ENCODE measurements at places on chromosomes 3 and 15.

GRCh38 chr3:31114929-31115283 is 220.4 kb upstream of the GADL1 start:
- no peak for DNase-seq

GRCh38 chr3:126316031-126316461 is 41.2 kb downstream of the KLF15 start:
- no peak for DNase-seq

DNA sequence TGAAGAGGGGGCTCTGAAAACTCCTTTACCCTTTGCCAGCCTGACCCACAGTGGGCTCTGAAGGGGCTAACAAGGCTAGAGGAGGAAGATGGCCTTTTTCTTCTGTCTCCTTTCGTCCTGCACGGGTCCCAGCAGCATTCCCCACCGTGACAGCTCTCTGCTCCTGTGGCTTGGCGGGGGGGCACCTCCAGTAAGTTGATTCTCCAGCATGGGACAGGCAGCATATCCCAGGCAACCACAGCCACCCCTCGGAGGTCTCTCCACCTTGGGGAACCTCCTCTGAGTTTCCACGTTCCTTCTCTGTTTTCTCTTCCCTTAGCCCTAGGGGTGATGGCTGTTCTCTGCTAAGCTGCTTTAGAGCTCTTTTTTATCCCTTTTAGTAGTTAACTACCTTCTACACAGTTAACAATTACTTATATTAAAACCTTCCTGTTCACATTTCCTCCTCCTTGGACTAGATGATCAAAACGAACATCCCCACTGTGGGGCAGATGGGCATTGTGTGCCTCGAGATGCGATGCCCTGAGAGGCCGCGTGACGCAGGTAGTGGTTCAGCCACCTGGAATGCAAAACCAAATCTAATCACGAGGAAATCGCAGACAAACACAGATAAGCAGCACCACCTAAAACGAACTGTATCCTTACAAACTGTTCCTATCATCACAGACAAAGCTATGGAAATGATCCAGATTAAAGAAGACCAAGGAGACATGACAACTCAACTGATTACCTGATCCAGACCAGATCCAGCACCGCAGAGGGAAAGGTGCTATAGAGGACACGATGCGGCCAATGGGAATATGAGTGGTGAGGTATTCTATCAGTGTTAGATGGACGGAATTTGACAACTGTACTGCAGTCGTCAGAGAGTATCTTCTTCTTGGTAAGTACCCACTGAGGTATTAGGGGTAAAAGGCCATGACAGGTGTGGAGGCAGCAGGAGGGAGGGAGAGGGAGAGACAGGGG is 27.7 kb downstream of the TSPAN3 start:
- no peak for DNase-seq

- DNase-seq = no peak
These were observed 30.2 kb downstream of the ITGA11 start for GRCh38 chr15:68401496-68402431.

DNA sequence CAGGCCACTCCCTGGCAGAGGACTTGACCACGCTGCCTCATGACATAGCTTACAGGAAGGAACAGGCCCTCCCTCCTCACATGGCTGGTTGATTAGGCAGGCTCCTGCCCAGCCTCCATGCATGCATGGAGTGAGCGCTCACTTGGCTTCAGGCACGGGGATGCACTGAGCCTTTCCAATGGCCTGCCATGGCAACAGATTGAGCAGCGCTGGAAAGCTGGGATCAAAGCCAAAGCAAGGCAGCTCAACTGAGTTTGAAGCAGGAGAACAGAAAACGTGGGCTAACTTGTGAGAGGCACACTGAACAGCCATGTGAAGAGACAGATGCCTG is 5.9 kb upstream of the GRAMD2A start:
- no peak for DNase-seq

DNA sequence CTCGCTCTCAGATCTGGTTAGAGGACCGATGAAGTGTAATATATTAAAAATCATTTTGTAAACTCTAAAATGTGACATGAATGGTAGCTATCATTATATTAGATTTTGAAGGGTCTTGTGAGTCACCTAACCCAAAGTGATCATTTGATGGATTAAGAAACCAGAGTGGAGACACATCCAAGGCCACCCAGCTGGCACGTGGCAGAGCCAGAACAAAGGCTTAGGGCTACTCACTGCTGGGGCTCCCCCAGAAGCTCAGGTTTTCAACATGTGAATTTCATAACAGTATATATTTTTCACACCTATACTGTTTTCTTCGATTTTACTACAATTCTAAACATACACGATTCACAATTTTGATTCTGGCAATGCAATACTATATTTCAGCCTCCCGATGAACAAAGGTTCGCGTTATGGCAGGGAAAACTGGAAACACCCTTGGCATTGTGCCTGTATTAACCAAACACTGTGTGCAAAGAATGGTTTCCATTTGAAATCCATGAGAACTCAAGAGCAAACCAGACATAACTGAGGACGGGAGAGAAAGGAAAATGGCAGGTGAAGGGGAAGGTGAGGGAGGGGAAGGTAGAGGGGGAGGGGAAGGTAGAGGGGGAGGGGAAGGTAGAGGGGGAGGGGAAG is 88.9 kb downstream of the ADAMTS17 start:
- no peak for DNase-seq

DNA sequence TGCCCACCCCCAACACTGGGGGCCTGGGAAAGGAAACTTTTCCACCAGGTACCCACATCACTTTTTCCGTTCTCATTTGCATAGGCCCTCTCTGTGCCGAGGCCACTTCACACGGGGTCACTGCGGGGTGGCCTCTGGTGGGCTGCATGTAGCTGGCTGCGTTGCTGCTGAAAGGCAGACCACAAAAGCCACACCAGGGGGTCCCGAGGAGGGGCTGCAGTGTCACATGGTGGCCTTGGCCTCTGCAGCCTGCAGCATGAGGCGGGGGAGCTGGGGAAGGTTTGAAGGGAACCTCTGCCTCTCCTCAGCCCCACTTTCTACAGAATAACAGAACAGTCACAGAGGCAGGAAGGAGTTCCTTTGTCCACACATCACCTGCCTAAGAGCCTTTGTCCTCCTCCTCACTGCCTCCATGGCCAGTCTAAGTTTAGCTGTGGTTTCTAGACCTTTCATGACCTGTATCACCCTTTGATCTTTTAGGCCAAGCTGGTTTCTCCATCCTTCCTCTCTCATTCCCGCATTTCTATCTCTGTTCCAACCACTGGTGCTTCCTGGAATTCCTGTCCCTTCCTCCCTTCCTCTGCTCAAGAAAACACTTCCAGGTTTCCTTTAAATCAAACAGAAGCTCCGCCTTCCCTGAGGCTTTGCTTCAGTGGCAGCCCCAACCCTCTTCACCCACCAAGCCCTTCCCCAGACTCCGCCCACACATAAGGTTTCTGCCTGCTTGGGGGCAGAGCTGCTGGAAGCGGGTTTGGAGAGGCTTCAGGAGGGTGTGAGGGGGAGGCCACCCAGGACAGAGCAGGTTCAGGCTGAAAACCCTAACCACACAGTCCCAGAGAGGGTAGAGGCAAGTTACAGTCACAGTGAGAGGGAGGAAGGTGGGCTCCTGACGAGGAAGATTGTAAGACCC is 150.7 kb upstream of the TLE3 start:
- no peak for DNase-seq

DNA sequence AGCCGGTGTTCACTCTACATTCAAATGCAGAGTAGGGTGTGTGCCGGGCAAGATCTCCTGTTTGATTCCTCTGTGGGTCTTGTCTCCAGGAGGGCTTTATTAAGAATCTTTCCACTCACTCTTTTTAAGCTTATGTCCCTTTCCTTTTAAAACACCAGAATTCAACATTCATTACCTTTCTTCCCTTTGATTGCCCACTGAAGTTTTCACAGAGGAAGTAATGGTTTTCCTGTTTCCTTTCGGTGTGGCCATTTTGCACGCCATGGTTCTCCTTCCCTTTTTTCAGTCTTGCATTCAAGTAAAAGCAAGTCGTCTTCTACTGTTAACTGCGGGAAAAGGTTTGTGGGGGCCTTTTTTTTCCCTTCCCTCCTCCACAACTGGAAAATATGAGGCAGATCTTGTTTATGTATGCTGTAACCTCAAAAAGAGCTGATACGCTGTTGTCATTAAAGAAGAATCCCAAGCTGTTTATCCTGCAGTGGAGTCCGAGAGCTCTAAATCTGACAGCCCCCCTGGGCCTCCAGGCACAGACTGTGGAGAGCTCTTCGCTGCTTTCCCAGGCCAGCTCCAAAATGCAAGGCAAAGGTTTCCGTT is 40.5 kb downstream of the FILIP1L start:
- no peak for DNase-seq

- DNase-seq = no peak
These were observed 52.6 kb downstream of the LRRC28 start for GRCh38 chr15:99303907-99304306.

- no peak for DNase-seq
These were observed 62.8 kb downstream of the ITGB5 start for GRCh38 chr3:124824286-124824915.

GRCh38 chr15:78830514-78831228 is 19.4 kb upstream of the ADAMTS7 start:
- no peak for DNase-seq

- no peak for DNase-seq
These were observed 114.1 kb upstream of the PPP2R3A start for GRCh38 chr3:135851201-135852081.

- DNase-seq = no peak
These were observed 127.5 kb downstream of the CLASP2 start for GRCh38 chr3:33590541-33590940.

- no peak for DNase-seq
These were observed 32.1 kb upstream of the PCSK6 start for GRCh38 chr15:101521591-101521990.

DNA sequence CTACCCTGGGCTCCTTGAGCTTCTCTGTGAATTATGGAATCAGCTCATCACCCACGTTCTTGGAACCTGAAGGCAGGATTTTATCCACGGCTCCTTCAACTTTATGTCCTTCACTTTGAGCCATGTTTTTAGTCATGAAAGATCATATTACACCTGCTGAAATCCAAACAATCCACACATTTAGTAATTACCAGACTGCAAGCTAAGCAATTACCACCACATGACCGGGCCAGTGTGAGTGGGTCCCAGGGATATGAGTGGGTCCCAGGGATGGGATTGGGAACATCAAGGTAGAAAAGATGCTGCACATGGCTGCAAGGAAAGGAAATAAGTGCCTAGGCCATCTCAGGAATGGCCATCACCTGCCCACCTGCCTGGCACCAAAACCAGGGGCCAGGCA is 140.3 kb upstream of the IQSEC1 start:
- no peak for DNase-seq

DNA sequence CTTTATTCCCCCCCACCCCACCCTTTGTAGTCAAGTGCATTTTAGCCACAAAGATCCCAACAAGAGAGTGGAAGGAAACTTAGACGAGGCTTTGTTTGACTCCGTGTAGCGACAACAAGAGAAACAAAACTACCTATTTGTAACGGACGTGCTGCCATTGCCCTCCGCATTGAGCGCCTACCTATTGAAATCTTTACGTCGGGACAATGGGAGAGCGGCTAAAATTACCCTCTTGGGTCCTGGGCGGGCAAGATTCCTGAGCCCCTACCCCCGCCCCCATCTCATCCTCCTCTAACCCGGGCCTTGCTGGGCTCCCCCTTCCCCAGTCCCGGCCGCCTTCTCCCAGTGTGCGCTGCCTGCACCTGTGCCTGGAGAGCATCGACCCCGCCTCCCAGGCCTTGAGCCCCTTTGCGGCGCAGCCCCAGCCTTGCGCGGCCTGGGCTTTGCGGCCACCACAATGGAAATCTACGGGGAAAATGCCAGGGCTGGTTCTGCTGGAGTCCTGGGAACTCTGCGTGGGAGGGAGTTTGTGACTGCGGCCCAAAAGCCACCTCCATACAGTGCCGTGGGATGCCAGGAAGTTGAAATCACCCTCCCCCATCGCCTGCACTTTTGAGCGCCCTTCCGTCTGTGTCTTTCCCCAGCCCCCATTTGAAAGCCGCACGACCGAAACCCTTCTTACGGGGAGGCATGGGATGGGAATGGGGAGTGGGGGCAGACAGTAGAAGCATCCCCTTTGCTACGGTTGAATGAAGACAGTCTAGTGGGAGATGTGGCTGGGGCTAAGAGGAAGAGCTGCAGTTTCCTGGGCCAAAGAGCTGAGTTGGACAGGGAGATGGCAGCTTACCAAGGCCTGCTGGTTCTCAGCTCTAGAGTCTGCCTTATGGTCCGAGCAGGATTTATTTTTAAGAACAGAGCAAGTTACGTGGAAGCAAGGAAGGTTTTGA is 1.1 kb upstream of the SOX2 start:
- DNase-seq = no peak

DNA sequence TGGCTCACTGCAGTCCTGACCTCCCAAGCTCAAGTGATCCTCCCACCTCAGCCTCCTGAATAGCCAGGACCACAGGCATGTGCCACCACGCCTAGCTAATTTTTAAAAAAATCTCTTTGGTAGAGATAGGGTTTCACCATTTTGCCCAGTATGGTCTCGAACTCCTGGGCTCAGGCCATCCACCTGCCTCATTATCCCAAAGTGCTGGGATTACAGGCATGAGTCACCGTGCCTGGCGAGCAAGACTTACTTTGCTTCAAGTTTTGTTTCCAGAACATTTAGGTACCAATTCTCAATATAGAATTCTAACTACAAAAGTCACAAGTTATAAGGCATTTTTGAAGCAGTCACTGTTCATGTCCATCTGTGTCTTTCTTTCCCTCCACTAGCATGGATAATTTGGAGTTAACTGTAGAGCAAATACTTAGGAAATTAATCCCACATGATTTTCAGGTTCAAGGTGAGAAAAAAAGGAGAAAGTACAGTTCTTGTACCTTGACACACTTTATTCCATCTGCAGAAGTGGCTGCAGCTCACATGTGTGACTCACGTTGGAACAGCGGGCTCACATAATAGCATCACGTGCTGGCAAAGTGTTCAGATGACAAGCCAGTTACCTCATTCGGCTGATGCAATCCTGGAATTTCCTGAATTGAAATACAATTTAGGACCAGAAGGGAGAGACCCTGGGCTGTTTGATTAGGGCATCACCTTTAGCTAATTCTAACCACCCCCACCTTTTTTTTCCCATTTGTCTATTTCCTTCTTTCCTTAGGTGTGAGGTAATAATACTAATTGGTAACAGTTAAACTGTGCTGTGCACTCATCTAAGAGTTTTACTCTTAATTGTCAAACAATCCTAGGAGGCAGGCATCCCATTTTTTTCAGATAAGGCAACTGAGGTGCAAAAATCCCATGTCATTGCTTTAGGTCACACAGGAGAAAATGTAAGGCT is 46.9 kb upstream of the NEDD4 start:
- DNase-seq = no peak

DNA sequence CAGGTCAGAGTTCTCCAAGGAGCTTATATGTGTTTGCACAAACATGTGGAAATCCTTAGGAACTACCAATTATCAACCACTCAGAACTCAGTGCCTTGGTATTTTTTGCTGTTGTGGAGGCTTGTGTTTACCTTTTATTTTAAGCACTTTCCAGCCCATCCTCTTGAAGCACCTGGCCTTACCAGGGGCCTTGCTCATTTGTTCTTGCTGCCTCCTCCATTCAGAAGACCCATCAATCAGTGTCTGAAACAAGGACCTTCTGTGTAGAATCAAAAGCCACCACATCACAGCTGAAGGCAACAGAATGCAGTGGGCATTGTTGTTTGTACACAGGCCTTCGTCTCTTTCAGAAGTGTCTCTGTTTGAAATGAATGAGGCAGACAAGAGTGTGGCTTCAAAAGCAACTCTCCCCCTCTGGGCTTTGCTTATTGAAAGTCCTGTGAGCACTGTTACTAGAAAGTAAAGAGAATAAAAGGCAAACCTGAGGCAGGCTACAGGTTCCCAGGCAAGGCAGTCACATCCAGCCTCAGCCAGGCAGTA is 24.5 kb upstream of the LIPC start:
- no peak for DNase-seq
